ENCODE measurements at places on chromosomes 3 and 15.

DNA sequence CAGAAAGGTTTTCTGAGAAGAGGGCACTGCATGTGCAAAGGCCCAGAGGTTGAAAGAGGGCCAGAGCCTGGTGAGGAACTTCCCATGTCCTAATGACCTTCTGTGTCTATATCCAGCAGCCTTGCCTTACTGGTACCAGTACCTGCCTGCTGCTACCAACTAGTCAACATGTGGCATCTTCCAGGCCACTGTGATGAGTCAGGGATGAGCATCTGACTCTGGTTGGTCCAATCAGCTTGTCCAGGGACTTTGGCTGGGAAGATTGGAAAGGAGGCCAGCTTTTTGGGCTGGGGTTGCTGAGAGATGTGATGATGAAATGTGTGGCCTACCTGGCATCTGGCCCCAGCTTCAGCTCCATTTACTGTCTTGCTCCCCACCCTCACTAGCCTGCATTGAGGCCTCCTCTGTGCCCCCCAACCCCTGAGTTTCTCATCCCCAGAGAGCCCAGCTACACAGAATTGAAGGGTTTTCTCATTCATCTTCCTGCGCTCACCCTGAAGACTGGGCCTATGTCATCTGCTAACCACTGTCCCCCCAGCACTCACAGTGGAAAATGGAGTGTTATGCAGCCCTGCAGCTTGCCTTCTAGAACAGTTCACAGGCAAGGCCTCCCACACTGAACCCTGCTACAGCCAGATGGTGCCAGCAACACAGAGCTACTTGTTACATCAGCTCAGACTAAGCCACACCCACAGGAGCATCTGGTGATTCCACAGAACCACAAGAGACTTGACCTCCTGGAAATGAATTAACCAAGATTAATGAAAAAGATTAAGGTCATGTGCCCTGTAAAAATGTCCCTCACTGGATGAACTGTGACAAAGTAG, 1.3 kb upstream of the TWF2 start:
- DNase-seq: no peak

DNA sequence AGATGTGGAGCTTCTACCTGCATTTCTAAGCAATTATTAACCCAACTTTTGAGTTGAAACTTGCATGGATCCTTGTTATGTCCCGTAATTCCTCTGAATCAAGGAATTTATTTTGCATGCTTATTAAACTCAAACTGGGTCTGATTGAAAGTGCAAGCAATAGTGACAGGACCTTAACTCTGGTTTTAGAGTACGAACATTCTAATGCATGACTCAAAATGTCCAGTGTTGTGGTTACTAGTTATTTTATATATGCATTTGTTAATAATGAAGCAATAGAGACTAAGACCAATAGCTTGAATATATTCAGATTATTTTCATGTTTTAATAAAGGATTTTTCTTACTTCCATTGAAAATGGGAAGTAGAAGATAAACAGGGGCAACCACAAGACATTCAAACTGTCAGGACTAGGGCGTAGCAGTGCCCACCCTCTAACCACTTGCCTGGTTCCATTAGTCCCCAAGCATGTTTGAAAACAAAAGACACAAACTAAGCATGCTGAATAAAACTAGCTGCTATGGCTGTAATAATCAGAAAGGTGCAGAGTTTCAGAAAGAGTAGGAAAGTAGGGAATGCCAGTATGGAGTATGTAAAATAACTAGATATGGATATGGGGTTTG, 28.1 kb downstream of the OIP5 start:
- DNase-seq: no peak

- DNase-seq: no peak
Measured at GRCh38 chr3:43748179-43748578, 57.4 kb downstream of the ABHD5 start.

- no peak for DNase-seq
Measured at GRCh38 chr3:4994823-4995499, 15.7 kb downstream of the BHLHE40 start.

GRCh38 chr15:76756381-76756780, 148.8 kb downstream of the SCAPER start:
- DNase-seq: no peak

- no peak for DNase-seq
Measured at GRCh38 chr3:177488740-177489139, 291.5 kb upstream of the TBL1XR1 start.

GRCh38 chr3:50666837-50667236, 7.9 kb upstream of the DOCK3 start:
- no peak for DNase-seq

GRCh38 chr15:52498706-52499105, 30.0 kb downstream of the MYO5A start:
- DNase-seq: no peak
